ENCODE measurements at places on chromosomes 6 and 20.

- DNase-seq: no peak
Measured at GRCh38 chr6:134623401-134623800, 305.5 kb upstream of the SGK1 start.

GRCh38 chr6:169171016-169171415, 82.6 kb downstream of the THBS2 start:
- no peak for DNase-seq

DNA sequence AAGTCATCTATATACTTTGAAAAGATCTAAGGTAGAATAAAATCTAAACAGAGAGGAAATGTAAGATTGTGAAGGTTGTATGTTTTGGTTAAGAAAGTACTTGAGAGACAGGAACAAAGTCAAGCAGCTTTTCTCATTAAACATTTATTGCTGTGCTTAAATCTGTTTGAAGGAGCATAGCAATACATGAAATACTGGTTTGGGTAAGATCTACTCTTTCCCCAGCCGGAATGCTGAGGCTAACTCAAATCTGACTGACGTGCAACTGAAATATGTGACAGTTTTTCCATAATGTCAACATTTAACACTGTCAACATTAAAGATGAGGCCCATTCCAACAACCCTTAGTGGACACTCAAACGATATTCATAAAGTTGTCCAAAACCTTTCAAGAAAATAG, 59.9 kb downstream of the MAN1A1 start:
- DNase-seq: no peak

GRCh38 chr6:122361314-122361979, 38.0 kb upstream of the HSF2 start:
- DNase-seq: no peak

- no peak for DNase-seq
Measured at GRCh38 chr20:18728870-18729224, 84.7 kb upstream of the SCP2D1 start.

GRCh38 chr6:83047065-83047754, 18.4 kb downstream of the UBE3D start:
- no peak for DNase-seq
